RWPE2 (cell line): ENCODE measurements at places on chromosomes 11 and 22.

DNA sequence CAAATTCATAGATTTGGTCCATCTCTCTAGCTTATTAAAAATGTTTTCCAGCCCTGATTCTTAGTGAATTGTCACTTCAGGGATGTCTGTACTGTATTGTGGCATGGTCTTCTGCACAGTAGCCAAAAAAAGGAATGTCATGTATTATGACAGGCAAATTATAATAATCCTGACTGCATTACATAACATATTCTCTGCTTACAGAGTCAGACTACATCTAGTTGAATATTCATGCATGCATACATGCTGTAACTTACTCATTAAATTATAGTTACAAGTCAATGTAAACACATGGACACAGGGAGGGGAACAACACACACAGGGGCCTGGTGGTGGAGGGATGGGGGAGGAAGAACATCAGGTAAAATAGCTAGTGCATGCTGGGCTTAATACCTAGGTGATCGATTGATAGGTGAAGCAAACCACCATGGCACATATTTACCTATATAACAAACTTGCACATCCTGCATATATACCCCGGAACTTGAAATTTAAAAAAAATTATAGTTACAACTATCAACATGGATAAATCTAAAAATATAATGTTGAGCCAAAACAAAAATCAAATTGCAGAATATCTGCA is 31.5 kb upstream of the SMCO4 start:
- DNase-seq: no peak

DNA sequence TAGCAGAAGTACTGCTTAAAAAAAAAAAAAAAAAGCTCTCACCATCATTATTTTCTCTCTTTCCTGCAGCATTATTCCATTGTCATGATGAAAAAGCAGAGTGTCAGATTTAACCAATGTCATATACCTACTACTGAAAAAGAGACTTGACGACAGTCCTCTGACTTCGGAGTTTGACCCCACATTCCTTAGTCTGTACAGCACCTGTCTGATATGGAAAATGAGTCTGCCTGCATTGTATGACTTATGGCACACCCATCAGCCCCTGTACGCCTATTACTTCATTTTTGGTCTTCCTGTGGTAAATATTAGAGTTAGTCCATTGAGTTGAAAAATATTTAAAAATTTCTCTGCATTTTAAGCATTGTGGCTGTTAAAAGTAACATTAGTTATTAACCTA is 54.5 kb upstream of the NOX4 start:
- DNase-seq: no peak

- no peak for DNase-seq
These were observed 23.5 kb downstream of the TESMIN start for GRCh38 chr11:68727783-68728182.

DNA sequence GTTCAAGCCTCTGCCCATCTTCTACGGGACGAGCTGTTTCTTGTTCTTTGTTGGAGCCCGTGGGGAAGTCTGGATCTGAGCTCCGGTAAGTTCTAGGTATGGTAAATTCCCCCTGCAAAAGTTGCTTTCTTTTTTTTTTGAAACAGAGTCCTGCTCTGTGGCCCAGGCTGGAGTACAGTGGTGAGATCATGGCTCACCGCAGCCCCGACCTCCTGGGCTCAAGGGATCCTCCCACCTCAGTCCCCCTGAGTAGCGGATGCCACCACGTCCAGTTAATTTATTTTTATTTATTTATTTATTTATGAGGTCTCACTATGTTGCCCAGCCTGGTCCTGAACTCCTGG is 35.5 kb upstream of the MOB2 start:
- no peak for DNase-seq

DNA sequence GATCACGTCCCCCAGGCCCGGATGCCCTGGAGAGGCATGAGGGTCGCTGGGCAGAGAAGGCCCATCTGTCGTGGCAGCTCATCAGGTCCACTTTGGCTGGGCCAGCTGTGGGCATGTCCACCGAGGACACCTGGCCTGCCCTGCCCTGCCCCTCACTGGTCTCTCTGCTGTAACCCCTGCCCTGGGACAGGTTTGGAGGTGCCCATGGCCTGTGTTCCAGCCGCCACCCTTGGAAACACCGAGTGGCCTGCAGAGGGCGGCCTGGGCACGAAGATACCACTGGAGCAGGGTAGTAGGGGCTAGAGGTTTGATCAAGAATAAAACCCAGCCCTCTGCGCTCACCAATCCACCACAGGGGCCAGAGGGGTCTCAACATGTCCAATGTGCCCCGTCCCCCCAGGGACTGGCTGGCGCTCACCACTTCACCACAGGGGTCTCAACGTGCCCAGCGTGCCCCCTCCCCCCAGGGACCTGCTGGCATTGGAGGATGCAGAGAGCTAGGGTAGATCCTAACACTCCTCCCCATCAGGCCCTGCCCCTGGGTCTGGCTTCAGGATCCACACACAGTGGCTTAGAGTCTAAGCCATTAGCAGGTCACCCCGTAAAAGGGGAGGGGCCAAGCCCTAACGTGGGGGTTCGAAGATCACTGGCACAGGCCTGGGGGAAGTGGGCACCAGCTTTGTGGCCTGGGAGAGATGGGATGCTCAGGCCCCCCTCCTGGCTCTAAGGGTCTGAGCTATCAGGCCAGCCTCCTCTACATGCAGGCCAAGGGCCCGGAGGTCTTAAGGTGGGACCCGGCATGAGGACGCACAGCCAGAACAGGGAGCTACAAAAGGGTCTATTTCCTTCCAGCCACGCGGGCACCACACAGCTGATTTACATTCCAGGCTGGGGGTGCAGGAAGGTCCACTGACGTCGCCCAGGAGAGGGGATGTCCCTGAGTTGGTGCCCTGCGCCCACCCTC is 1.3 kb upstream of the HDAC10 start:
- DNase-seq: no peak

- no peak for DNase-seq
These were observed 1533.5 kb upstream of the RAG2 start for GRCh38 chr11:38131535-38131934.

- DNase-seq: no peak
These were observed 44.8 kb upstream of the MYO18B start for GRCh38 chr22:25697181-25697664.

- DNase-seq: no peak
These were observed 43.4 kb downstream of the APOL5 start for GRCh38 chr22:35761037-35761436.

DNA sequence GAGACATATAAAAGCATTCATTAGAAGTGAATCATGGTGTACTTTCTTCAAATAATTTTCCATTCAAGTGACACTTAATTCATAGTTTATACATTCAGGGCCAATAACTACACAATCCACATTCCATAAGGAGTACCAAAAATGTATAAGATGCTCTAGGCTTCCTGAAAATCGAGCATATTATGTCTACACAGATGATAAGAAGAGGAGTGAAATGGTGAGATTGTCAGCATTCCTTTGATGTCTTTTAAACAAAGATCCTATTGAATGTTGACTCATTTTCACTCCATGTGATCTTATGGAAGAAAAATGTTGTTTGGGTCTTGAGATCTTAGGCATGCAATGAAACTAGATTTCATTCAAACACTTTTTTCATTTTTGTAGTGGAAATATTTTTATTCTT is 843.2 kb downstream of the KCNA4 start:
- DNase-seq: no peak

GRCh38 chr11:129248618-129249017 is 56.5 kb upstream of the ARHGAP32 start:
- no peak for DNase-seq

DNA sequence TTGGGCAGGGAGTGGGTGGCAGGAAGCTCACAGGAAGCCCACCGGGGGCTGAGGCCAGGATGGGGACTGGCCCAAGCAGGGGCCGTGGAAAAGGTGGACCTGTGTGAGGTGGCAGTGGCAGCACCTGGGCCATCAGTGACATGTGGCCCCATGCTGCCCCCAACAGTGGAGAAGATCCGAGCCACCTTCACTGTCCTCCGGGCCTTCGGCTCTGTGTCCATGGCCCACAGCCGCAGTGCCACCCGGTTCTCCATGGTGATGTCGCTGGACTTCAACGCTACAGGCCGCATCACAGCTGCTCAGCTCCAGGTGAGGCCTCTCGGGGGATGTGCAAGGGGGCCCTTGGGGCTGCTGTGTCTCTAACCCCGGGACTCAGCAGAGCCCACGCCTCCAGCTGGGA is 37.9 kb downstream of the MYO18B start:
- DNase-seq: no peak

DNA sequence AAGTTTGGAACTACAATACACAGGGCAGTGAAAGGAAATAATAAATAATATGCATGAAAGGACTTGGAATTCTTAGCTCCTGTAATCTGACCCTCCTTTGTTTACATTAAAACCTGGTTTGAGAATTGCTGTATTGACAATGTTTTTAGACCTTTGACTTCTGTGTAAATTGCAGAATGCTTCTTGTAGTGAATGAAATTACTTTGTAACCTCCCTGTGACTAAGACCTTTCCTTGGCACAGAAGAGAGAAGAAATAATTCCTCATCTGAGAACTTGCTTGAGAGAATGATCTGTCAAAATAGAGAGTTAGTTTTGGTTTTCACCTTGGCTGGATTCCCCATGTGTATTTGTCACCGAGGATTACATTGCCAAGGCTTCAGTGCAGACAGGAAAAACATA is 640.0 kb upstream of the ANO5 start:
- no peak for DNase-seq

DNA sequence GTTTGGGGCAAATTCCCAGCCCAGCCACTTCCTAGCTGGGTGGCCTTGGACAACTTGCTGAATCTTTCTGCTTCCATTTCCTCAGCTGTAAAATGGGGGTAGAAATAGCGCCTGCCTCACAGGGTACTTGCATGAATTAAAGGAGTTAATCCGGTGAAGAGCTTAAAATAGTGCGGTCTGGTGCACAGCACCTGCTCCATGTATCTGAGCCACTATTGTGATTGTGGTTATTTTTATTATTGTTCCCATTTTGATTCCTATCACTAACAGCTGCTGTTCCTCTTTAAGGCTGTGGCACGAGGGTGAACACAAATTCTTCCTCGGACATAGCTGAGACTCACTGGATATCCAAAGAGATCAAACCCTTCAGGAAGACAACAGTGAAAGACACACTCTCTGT is 46.9 kb upstream of the TP53I11 start:
- DNase-seq: no peak

DNA sequence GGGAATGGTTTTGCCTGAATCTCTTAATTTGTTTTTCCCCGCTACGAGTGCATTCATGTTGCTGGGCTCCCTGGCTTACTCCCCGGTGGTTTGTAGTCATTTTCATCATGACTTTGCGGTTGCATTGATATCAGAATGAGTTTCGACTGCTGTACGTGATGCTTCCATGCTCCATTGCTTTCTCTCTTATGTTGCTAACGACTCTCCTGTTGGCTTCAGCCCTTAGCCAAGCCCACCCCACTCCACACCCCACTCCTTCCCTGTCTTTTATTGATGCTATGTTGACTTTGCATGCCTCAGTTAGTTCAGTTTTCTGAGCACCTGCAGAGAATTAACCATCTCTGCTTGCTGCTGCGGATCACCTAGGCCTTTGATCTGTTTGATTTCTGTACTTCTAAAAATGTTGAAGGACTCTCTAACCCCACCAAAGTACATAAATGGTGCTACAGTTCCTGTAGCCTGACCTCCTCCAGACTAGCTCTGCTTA is 65.3 kb downstream of the ARFGAP2 start:
- no peak for DNase-seq

DNA sequence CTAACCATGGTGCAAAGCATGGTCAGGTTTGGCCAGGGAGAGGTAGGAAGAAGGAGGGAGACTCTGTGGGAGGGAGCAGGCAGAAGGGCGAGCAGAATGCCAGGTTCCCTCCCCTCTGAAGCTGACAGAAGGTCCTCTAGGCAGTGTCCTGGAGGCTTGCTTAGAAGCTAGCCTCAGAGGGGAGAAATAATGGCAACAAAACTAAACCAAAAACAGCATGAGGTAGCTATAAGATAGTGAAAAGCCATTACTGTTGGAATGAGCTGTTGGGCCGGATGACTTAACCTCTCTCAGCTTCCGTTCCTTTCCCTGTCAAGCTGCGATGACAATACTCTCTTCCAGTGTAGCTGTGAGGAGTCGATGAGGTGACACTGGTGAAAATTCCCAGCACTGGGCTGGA is 36.6 kb downstream of the RASSF10 start:
- no peak for DNase-seq

GRCh38 chr22:44109416-44109815 is 71.3 kb upstream of the PARVG start:
- DNase-seq: no peak

GRCh38 chr11:2258501-2259465 is 11.6 kb downstream of the ASCL2 start:
- DNase-seq: peak; percentile 45

- DNase-seq: no peak
These were observed 2.2 kb downstream of the BCR start for GRCh38 chr22:23182309-23183060.

- no peak for DNase-seq
These were observed 97.0 kb downstream of the SPON1 start for GRCh38 chr11:14059491-14059890.

DNA sequence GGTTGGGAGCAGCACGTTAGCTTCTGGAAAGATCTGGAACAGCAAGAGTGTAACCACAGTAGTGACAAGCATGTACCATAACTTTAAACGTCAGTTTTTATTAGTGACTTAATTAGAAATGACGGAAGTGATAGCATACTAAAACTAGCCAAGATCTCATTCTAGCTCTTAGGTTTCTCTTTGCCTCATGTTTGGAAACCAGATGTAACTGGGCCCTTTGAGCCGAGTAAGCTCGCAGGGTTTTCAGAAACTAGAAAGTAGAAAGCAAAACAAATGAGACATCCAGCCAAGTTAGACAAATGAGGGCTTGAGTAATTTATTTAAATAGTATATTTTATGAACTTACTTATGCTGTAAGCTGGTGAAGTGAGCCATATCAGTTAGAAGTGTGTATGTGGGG is 40.2 kb upstream of the SLC5A12 start:
- no peak for DNase-seq

GRCh38 chr22:37176464-37177061 is 11.5 kb downstream of the C1QTNF6 start:
- peak; percentile 38 for DNase-seq

DNA sequence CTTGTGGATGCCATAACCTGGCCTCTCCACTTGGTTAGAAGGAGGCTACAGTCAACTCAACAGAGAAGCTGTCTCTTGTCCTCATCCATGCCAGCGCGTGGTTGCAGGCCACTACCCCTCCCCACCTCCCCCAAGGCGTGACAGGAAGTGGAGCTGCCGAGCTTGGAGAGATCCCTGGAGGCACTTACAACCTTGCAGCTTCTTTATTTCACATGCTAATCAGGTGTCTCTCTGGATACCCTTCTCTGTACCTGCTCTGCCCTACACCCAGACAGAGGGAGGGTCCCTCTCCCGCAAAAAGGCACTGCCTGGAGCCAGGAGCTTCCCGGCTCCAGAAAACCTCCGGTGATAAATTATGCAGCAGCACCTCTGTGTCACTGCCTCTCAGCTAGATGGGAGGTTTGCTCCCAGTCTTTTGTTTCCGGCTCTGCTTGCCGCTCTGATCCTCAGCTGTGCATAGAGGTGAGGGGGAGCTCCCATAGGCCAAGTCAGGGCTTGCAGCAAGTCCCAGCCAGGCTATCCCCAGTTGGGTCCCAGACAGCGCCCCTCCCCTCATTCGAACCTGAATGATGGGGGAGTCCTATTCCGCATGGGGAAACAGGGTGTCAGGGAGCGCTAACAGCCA is 5.7 kb downstream of the LRP4 start:
- DNase-seq: no peak

GRCh38 chr11:63536669-63537292 is at the start of gene PLAAT4:
PLAAT4 (plus strand) TSS chr11:63536808; CDS start chr11:63536869, 61 bp downstream.
- no peak for DNase-seq
